HepG2 (cell line): ENCODE measurements at places on chromosomes 3 and 15. TPM values are rescaled to one million over a fixed set of nuclear protein-coding genes. Genes with fewer than 3 reads are reported as not detected.

The MYNN gene
- total RNA-seq, result 17.6 and 23.7 TPM in 2 replicates

- no peak for DNase-seq
These were observed 58.9 kb upstream of the DAZL start for GRCh38 chr3:16663854-16664712.

GRCh38 chr15:81492331-81492968, 118.4 kb upstream of the TMC3 start:
- no peak for DNase-seq

DNA sequence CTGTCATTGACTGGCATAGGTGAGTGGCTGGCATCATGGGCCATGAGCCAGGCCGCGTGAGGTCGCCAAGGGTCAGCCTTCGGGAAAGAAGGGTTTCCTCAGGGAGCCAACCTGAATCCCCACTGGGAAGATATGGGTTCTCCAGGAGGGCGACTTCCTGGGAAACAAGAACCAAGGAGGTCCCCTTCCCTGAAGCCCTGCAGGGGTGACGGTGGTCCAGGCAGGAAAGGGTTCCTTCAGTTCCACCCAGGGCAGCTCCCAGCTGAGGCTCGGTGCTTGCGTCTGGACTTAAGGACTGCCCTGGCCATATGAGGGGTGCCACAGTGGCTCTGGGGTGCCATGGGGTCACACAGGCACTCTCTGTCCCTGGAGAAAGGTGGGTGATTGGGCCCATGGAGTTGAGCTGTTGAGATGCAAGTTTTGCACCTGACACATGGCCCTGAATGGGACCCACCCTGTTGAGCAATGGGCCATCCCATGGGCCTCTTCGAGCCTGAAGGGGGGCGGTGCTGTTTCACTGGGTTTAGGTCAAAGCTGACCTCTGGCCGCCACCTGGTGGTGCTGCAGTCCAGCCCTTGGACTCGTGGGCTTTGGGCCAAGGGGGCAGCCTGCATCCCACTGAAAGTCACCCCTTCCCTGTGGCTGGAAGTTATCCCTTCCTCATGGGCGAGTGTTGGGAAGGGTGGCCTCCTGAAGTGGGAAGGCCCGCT, 228.1 kb downstream of the SNRPN start:
- no peak for DNase-seq

The COLQ gene
- total RNA-seq, result 0.31 TPM in 1 of 2 replicates, not detected in the other

The PLIN1 gene
- total RNA-seq, result 0.73 and 1.2 TPM in 2 replicates

The LRRC31 gene
- not detected in 2 replicates for total RNA-seq

The CLRN1 gene
- total RNA-seq, result not detected in 2 replicates

The ADAMTS17 gene
- 0.02 and 0.36 TPM in 2 replicates for total RNA-seq

The PLSCR5 gene
- total RNA-seq, result not detected in 2 replicates

DNA sequence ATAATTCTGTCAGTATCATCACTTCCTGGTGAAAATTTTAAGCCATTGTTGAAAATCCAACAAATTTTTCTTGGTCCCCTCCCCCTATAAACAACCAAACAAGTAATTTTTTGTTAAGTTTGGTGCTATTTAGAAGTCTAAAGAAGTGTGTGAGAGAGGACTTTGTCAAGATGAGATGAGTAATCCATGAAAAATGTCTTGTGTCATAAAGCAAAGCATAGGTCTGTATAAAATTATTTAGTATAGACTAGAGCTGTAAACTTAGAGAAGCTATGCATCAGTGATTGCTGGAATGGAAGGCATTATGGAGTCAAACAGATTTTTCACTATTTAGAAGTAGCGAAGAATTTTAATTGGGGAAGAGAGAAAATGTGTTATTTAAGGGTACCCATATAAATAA, 31.4 kb downstream of the MAPK6 start:
- no peak for DNase-seq

DNA sequence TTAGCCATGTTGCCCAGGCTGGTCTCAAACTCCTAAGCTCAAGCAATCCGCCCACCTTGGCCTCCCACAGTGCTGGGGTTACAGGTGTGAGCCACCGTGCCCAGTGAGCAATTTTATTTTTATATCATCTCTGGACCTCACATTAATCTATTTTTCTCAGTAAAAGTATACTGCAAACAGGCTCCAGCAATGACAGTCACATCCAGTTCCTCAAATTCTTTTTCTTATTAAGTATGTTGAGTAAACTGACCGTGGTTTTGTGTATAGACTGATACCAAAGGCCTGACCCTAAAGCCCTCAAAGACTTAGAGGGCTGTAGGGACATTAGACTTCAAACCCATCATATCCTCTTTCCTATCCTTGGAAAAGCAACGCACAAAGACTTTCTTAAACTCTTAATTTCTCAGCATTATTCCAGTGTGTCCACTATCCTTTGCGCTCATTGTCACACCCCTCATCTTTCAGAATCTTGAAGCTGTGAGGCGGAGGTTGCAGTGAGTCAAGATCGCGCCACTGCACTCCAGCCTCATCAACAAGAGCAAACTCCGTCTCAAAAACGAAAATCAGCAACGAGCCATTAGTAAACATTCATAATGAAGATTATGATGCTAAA, 2.0 kb downstream of the NGLY1 start:
- DNase-seq, result no peak

- DNase-seq, result no peak
These were observed 73.8 kb downstream of the AAGAB start for GRCh38 chr15:67180514-67181191.

DNA sequence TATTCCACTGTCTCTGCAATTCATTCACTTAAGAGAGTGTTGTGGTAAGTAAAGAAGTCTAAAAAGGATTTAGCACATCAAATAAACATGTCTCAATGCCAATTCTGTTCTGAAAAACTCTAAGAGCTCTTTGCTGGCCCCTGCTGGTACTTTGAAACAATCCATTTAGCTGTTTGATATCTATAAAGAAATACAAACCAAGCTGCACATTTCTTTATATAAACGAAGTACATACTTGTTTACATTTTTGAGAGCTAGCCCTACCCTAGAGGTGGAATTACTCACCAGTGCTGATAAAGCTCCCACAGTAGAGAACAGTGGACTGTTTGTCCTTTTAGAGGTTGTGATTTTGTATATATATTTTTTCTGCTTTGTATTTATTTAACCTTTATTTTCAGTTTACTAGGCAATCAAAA, 75.5 kb downstream of the NEDD4 start:
- DNase-seq, result peak; percentile 58

DNA sequence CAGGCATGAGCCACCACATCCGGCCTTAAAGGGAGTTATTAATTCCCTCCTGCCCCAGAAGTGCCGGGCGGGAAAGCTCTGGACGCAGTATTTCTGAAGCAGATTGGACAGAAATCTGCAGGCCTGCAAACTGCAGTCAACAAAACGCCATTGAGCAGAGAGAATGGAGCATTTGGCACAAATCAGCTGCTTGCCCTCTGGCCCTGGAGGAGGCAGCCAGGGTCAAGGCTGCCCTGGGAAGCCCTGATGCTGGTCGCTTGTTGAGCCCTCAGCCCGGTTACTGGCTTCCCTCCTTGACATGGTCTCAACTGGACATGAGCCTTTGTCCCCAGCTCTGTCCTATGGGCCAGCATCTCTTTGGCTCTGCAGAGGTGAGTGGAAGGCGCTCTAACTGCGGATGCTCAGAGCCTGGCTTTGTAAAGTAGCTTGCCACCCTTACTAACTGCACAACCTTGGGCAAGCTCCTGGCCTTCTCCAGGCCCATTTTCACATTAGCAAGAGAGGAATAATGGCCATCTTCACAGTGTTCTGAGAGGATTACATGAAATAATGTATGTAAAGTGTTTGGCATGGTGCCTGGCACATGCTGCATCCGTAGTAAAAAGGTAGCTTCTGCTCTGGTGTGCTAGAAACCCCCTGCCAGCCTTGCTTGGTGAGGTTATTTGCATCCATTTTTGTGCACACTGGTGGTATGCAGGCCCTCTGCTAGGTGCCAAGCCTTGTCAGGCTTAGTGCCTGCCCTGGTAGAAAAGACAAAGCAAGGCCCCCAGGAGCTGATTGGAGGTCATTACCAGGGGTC, 4.1 kb downstream of the SEMA4B start:
- no peak for DNase-seq

GRCh38 chr3:7752005-7752404, 749.6 kb upstream of the LMCD1 start:
- DNase-seq, result no peak

The CAPN7 gene
- 36.8 and 52.2 TPM in 2 replicates for total RNA-seq

DNA sequence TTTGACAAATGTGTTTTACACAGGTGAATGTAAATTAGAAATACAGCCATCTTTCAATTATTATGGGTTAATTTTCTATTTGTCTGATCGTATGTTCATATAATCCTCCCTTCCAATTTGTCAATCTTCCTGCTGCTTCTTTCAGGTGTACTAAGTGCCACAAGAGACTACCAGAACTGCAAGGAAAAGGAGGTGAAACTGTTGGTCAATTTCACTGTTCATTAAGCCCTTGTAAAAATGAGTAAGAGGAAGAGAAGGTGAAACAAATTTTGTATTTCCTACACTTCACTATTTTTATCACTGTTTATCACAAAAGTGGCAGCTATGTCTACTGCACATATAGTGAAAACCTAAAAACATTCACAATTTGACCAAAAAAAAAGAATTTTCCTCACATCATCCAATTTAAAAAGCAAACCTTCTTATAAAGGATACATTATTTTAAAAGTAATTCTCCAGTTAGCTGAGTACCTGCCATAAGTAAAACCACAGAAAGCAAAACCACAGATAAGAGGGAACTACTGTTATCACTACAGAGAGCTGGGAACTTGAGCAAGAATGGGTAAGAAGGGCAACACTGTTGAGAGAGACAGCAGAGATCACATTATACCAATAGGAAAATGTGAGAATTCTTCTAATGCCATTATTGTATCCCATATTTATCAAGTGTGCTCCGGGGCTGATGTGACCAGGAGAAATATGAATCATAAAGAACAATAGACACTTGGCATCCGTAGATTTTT, 163.0 kb downstream of the TBC1D5 start:
- no peak for DNase-seq

- DNase-seq, result peak; percentile 5
These were observed 407.7 kb upstream of the C2CD4B start for GRCh38 chr15:62572797-62573196.

GRCh38 chr3:63900459-63900858, 11.7 kb downstream of the SCAANT1 start:
- no peak for DNase-seq

The CSPG5 gene
- total RNA-seq, result 0.07 TPM in 1 of 2 replicates, not detected in the other

The SLC25A20 gene
- total RNA-seq, result 25.4 and 26.6 TPM in 2 replicates

- DNase-seq, result no peak
These were observed 12.4 kb downstream of the LAMP3 start for GRCh38 chr3:183149915-183150750.

- no peak for DNase-seq
These were observed 864.4 kb upstream of the CFAP20DC start for GRCh38 chr3:59914251-59914650.

DNA sequence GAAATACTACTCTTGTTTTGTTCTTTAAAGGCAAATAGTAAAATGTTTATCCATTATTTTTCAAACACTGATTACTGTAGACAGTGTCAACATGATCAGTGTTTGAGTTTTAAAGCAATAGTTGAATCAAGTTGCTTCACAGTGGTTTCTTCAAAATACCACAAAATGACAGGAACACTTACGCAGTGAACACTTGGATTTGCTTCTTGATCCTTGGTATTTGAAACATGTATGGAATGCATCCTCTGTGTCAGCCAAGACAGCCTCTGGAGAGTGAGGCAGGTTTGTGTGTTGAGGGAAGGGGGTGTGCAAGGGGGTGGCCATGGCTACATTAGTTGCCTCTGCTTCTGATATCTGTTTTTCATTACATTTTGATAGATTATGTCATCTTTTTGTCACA, 413.0 kb downstream of the RBMS3 start:
- DNase-seq, result no peak

- no peak for DNase-seq
These were observed 30.9 kb upstream of the MLF1 start for GRCh38 chr3:158540066-158540465.

DNA sequence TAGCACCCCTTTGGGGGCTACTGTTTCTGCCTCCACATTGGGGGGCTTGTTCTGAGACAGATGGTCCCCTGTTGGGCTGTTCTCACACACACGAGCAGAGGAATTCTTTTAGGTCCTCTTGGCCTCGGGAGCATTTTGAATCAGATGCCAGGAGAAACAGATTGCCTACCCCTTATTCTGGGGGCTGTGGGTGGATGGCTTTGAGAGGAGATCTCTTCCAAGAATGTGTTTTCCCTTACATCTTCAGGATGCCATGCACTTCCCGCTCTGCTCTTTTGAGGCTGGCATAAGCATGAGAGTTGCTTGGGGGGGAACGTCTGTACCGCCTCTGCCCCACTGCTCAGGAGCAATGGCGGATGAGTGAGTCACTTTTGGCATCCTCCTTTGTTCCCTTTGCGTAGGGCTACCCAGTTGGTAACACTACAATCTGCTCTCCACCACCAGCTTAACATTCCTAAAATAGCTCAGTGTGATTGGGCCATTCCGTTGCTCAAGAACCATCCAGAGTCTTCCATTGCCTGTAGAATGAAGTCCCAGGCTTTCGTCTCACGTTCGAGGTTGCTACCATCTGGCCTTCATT, 154.4 kb downstream of the RPLP1 start:
- no peak for DNase-seq

DNA sequence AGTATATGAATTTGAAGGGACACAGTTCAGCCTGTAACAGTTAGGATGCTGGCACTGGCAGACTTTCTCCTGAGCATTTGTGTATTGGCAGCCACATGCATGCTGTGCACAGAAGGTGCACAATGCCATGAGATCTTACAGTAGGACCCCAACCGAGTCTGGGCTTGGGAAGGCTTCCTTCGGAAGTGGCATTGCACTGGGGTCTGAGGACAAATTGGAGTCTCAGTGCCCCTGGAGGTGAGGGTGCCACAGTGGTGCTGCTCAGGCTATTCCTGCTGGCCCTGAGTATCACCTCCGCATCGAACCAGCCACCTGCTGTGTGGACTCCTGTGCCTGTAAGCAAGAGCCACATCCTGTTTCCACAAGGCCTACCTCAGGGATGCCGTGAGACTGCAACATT, 99.5 kb downstream of the DNAJB8 start:
- no peak for DNase-seq

- DNase-seq, result no peak
These were observed 3.5 kb upstream of the FAM81A start for GRCh38 chr15:59434481-59434880.

The DAZL gene
- total RNA-seq, result not detected in 2 replicates

- DNase-seq, result no peak
These were observed 190.8 kb upstream of the FAM3D start for GRCh38 chr3:58857402-58857801.

- DNase-seq, result no peak
These were observed 14.8 kb downstream of the CYP1A2 start for GRCh38 chr15:74763416-74763815.

The CCRL2 gene
- total RNA-seq, result not detected in 2 replicates
